ENCODE measurements at places on chromosomes 1 and 21.

DNA sequence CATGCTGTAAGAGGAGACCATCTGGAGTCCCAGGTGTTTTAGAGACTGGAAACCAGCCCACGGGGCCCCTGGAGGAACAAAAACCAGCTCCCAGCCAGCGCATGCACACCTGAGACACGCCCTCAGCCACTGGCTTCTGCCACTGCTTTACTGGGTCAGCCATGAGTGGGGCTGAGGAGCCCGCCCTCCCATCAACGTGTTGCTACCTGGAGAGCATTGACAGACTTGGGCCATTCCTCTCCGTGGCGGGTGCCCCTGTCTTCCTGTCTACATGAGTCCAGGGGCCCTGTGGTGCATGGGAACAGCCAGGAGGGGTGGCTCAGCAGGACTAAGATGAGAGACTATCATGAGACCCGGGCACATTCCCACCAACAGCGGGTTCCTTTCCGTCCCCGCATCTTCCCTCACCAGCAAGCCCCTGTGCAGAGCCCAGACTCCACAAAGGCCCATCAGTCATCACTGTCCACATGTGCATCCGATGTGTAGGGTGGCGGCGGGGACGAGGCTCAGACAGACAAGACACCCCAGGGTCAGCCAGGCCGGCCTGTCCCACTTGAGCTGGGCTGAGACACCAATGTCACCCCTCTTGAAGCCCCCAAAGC, 45.4 kb upstream of the POFUT2 start:
- DNase-seq = no peak

- no peak for DNase-seq
Measured at GRCh38 chr1:8985915-8986813, 40.1 kb downstream of the SLC2A7 start.

DNA sequence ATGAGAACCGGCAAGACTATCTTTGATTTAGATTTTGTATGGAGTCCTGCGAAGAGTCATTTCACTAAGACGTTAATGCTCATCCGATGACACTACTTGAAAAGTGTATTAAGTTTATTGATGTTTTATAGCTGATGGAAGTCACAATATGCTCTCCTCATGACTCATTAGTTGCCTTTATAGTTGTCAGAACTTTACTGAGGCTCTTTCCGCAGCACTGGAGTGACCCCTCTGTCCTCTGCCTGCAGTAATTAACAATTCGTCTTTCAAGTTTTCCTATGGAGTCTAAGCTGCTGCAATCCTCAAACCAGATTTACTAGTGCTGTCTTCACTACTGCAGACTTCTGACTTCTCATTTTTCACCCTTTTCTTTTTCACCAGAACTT, 853 bp downstream of the USP16 start:
- no peak for DNase-seq

- no peak for DNase-seq
Measured at GRCh38 chr1:227273557-227273956, 44.7 kb downstream of the CDC42BPA start.

- no peak for DNase-seq
Measured at GRCh38 chr1:76121850-76122249, 47.3 kb downstream of the ST6GALNAC3 start.

DNA sequence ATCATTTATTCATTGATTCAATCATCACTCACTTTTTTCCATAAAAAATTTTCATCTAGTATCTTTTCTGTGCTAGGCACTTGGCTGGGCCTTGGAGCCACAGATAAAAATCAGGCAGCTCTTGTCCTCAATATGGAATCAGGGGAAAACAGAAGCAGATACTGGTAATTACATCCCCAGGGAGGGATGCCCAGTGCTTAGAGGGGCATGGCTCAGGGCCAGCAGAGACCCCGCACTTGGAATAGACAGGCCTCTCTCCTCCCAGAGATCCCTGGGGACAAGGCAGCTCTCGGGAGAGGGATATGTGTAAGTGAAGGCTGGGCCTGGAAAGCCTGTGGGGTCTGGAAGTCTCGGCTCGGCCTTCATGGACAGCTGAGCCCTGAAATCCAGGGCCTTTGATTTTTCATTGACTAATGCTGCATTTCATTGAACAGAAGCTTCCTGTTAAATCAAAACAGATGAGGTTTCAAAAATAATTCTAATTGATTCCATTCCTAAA, 180.4 kb downstream of the FOXD2 start:
- DNase-seq = no peak

DNA sequence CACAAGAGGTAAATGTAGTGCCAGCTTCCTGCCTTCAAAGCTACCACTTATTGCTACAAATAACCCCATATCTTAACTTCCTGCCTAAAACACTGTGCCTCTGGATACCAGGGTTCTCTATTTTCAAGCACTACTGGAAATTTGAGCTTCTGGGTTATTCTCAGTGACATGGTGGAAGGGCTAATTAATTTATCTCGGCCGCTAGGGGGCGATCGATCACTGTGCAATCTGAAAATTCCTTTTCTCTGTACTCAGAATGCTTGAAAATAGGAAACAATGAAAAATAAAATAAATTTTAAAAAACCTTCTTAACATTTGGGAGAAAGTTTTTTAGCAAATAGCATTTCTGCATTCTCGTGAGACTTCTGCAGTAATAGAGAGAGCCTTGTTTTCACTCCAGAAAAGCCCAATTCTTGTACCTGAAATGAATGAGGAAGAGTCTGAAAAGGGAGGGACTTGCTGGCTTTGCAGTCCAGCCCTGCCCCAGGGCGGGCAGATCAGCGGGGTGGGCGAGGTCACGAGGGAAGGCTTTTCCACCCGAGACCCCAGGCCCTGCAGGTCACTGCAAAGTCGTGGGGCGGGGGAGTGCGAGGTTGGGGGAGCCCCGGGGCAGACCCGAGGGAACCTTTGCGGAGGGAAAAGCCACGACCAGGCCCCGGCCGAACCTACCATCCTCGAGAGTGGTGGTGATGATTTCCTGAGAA, 276.7 kb downstream of the PCP4 start:
- DNase-seq = peak; percentile 7

GRCh38 chr1:93869653-93870052, 9.4 kb downstream of the DNTTIP2 start:
- DNase-seq = no peak

- DNase-seq = no peak
Measured at GRCh38 chr1:183576537-183576936, 13.7 kb downstream of the NCF2 start.

DNA sequence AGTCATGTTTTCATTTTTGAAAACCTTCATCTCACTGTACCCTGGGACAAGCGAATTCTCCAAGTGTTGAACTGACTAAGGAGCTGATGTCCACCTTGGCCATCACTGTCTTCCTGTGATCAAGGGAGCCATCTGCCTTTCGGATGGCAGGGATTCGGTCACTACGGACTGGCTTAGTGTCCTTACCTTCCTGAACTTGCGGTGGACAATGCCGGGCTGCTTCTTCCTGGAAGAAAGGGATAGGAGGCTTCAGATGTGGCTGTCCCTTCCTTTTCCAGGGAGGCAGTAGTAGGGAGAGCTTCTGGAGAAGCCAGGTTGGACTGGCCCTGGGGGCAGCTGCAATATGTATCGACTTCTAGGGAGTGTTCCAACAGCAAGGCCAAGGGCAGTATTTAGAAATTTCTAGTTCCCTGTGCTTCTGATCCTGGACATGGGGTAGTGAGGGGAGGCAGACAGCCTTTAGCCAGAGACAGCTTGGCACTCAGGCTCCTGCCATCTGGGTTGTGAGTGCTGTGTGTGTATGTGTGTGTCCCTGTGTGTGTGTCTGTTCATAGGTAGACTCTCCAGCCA, 114.6 kb downstream of the IER5 start:
- DNase-seq = no peak

- DNase-seq = no peak
Measured at GRCh38 chr1:233439721-233440120, 112.2 kb downstream of the MAP3K21 start.

GRCh38 chr1:190373705-190374336, 103.8 kb downstream of the BRINP3 start:
- DNase-seq = no peak

DNA sequence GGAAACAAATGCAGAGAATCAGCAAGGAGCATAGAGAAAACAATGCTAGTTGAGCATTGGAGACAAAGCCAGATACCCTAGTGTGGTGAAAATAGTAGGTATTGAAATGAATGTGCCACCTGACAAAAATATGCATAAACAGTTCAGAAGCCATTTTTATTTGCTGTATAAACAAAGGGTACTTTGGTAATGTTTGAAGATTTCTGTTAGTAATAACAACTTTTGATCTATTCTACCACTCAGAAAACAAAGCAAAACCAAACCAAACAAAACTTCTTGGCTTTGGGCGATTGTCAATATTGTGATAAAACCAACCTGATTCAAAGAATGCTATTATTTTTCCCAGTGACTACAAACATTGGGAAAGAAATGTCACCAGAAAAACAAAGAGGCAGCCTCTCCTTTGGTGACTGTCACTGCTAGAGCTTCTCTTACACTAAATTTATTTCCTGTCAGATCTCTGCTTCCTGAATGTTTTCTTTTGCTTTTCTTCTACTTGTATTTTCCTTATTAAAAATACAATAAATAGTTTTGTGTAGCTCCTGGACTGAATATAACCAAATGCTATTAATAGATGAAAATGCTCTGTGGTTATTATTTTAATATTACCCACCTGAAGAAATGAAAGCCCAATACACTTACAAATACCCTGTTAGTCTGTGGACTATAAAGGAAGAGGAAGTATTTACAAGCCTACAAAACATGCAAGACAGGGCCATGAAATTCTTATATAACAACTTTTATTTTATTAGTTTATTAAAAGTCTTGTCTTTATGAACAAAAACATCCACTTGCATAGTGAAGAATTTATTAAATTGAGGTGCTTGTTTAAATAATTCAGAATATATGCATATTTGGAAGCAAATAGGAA, 5.7 kb downstream of the ATP6V1G3 start:
- DNase-seq = no peak

- DNase-seq = peak; percentile 19
Measured at GRCh38 chr1:183310753-183311479, 107.3 kb downstream of the NMNAT2 start.

DNA sequence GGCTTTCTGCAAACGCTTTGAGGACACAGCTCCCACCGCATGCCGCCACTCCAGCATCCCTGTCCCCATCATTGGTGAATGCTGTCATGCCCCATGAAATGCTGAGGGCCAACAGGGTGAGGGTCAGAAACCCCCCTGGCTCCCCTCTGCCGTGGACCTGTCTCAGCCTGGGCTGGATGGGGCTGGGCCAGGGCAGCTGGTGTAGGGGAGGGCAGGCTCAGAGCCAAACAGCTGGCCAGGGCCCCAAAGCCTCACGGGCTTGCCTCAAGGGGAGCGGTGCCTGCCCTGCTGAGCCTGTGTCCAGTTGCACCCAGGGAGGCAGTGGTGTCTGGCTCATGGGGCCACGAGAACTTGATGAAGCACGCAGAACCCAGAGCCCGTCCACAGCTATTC, 49.7 kb downstream of the S100B start:
- no peak for DNase-seq

DNA sequence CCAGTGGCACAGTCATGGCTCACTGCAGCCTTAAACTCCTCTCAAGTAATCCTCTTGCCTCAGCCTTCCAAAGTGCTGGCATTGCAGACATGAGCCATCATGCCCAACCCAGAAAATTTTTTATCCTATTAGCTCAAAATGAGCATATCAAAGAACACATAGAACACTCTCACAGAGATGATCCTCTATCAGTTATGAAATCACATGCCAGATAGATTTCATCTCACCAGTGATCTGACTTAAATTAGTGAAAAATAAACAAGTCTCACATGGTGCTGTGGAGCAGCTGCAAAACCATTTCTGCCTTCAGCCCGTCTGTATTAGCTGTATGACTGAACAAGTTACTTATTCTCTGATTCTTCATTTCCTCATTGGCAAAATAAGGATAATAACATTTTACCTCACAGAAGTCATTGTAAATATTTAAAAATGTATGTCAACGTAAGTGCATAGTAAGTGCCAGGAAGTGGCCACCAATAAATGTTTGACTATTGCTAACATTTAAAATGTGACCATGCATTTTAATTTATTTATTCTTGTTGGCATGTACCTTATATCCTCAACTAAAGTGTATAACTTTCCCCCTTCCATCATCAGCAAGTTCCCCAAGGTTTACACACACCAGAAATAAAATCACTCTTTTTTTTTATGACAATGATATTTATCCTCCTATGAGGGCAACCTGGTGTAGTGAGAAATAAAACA, 29.0 kb upstream of the SLC19A2 start:
- DNase-seq = no peak

DNA sequence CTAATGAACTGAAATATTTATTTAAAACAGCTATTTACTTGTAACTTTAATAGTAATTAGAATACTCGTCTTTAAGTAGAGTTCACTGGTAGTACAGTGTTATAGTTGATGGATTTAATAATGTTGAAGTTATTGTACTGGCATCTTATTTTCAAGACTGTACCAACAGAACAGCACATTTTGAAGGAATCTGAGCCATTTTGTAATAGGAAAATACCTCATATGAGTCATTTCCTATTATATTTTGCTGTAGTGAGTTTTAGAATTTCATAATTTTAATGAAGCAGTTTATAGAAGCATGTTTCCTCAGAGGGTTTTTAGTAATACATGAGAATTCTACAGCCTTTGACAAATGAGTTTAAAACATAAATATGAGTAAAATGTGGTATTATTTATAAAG, 258.3 kb downstream of the OLFM3 start:
- no peak for DNase-seq

DNA sequence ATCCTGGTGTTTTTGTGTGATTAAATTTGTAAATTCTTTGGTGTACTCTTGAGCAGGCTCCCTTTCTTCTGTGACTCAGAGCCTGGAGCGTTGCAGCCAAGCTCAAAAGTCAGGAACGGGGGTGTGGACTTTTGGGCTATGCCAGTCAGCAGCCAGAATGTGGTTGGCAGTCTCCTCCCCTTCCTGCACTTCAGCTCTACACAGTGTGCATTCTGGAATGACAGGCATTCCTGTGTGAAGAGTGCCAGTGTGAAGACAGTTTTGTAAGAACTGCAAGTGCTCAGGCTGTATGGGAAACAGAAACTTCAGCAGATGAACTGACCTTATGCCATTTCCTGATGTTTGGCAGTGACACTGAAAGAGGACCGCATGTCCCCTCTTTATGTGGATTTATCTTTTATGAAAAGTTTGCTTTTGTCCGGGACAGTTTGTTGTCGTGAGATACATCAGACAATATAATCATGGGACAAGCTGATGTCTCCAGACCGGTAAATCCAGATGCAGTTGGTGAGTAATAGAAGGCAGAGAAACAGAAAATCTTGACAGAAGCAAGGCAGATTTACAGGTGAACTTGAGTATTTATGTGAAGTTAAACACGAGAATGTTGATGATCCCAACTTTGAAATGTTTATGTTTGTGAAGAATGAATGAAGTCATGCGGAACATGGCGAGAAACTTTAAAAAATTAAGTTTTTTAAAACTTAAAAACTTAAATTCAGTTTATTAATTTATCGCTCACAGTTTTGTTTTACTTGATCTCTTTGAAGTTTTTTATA, 67.7 kb upstream of the RCC1 start:
- no peak for DNase-seq

- DNase-seq = peak; percentile 85
Measured at GRCh38 chr1:1200876-1201810, 5.2 kb downstream of the TNFRSF18 start.

DNA sequence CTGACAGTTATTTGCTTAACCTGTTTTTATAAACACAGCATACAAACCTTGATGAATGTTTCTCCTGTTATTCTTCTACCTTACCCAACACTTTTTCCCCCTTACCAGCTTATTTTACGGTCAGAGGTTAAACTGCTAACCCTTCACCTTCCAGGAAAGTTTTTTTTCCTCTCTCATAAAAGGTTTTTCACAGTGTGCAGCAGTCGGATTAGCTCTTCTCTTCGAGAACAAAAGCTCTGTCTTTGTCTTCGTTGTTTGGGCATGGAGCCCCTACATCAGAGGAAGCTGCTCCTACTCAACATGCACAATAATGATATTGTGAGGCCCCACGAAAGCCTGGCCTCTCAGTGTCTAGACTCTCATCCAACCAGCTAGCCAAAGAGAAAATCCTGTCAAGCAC, 42.0 kb downstream of the DENND1B start:
- no peak for DNase-seq

All from stimulated activated CD4-positive, alpha-beta T cell treated with anti-CD3 and anti-CD28 coated beads, Interleukin-15, amount 100 ng/mL, for 48 hours (primary cell).